ENCODE measurements at places on chromosomes 1 and 21.

DNA sequence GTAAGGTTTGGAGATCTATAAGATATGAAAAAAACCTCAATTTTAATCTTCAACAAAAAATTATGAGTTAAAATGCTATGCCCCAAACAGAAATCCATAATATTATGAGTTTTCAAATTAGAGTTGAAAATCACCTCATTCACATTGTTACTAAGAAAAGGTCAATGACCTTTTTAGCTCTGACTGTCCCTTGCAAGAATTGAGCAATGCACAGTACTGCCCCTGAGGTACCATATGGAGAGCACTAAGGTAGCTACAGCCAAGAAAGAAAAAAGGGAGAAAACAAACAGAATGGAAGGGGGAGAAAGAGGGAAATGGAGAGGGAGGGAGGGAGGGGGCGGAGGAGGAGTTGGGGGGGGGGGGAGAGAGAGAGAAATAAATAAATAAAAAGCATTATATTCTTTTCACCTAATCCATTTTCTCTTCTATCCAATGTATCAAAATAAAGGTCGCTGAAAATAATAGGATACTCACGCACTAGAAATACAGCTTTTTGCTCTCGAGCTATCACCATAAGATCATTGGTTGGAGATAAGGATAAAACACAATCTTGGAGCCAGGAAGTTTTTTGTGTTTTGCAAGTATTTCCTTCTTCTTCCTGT, 58.8 kb downstream of the RAB3GAP2 start:
- DNase-seq, result no peak

DNA sequence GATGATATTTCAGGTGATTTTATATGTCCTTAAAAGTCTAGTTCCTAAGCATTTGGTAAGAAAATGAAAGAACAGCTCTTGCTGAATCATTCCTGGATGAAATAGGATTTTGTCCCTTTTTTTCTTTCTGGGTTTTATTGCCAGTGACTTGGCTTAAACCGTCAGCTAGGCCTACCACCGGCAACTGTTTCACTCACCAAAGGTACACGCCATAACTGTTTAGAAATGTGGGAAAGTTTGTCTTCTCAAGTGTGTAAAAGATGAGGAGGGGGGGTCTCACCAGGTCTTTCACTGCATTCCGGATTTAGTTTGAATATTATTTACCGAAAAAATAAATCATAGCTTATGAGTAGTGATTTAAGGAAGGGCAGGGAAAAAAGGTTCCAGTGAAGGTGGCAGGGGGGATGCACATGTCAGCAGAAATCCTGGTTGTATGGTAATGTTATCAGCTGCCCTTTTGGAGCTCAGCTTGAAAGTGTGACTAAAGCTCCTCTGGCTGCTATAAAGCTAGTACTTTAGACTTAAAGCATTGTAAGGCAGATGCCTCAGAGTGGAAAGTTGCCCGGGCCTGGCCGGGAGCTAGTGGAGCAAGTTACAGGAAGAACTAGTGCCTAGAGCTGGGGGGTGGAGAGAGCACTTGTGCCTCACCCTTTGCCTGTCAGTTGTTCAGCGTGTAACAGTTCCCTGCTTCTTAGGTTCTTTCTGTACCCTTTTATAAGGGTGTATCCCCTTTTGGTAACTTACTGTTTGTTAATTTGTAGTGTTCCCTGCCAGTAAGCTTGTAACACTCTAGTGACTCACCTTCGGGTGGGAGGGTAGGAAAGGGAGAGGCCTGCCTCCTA, 3.1 kb downstream of the ATP1A1 start:
- peak; percentile 70 for DNase-seq

GRCh38 chr21:45334591-45335081, 46.9 kb upstream of the POFUT2 start:
- DNase-seq, result no peak

DNA sequence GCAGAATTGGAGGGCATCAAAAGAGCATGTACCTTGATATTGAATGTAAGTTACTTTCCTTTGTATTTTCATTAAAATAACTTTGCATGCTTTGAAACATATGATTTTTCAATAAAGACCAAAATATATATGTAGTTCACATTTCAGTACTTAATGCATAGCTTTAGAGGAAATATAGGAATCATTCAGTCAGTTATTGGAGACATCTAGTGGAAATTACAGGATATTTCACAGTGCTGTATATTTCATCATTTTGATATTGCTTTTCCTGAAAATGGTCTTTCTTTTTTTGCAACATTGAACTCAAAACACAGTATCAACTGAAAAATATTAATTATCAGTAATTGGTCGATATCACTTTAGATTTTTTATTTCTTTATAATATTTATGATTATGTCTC, 375.8 kb downstream of the NCAM2 start:
- no peak for DNase-seq

- no peak for DNase-seq
Measured at GRCh38 chr1:167981933-167982332, 45.1 kb upstream of the MPC2 start.

- DNase-seq, result peak; percentile 74
Measured at GRCh38 chr1:2548068-2548589, 8.0 kb upstream of the TNFRSF14 start.

- DNase-seq, result no peak
Measured at GRCh38 chr1:103129796-103130195, 21.5 kb upstream of the COL11A1 start.

DNA sequence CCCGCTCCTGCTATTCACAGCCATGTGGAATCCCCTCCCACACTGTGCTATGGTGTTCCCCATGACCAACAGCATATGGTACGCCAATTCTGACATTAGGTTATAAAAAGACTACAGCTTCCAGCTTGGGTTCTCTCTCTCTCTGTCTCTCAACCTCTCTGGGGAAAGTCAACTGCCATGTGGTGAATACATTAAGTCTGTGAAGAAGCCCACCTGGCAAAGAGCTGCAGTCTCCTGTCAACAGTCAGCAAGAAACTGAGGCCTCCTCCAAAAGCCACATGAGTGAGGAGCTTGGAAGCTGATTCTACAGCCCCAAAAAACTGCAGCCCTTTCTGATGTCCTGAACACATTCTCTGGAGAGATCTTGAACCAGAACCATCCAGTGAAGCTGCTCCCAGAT, 25.0 kb upstream of the LRRC38 start:
- no peak for DNase-seq

- DNase-seq, result no peak
Measured at GRCh38 chr21:23579573-23579972, 2027.7 kb downstream of the MRPL39 start.

GRCh38 chr1:91564888-91565701, 64.4 kb downstream of the CDC7 start:
- DNase-seq, result no peak

GRCh38 chr21:42575111-42575510, 61.5 kb downstream of the SLC37A1 start:
- DNase-seq, result no peak

GRCh38 chr21:14675774-14676530, 129.8 kb upstream of the SAMSN1 start:
- DNase-seq, result no peak

DNA sequence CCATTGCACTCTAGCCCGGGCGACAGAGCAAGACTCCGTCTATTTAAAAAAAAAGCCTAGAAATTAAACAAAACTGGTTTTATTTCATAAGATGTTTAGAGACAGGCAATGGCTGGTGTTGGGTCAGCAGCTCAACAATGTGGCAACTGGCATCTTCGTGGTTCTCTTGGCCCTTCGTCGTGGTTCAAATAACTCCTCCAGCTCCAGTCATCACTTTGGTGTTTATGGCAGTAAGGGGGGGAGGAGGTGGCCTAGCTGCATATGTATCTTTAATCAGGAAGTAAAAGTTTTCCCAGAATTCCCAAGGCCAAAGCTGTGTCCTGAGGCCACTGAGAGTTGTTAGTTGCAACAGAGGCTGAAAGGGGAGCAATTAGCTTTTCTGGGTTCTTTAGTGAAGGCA, 13.0 kb upstream of the LTN1 start:
- no peak for DNase-seq

DNA sequence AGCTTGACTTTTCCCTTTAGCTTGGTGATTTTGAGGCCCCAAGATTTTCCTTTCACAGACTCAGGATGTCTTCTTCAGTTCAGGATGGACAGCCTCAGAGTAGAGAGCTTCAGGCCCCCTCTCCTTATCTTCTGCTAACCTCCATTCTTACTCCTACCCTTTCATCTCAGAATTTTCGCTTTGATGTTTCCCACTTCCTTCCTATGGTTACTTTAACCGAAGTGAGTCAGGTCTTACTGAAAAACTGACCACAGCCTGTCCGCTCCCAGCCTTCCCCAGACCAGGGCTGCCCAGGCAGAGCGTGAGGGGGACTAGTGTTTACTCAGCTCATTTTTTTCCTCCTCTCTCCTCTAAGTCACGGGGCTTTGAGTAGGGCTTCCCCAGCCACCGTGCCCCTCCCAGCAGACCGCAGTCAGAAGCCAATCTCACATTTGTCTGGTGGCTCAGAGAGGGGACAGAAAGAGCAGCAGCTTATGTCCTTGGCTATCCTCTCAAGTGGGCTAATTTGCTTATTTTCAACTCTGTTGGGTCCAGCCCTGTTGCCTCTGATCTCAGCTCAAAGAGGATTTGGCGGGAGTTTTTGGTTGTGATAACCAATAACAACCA, 4.2 kb upstream of the IL19 start:
- DNase-seq, result no peak

DNA sequence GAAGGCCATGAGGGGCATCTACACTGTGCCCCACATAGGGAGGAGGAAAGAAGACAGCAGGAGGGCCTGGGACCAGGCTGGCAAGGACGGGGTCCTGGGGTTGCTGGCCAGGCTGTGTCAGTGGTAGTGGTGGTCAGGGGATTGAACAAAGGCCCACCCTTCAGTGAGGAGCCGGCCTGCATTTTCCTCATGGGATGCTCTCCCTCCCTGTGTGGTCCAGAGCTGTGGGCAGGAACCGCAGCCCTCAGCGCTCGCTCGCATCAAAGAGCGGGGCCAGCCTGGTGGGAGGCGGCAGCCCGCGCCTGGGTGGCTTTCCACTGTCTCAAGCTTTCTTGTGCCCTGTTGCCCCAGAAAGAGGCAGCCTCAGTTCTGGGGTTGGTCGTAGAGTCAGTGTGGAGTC, 24.8 kb downstream of the LHX4 start:
- no peak for DNase-seq

DNA sequence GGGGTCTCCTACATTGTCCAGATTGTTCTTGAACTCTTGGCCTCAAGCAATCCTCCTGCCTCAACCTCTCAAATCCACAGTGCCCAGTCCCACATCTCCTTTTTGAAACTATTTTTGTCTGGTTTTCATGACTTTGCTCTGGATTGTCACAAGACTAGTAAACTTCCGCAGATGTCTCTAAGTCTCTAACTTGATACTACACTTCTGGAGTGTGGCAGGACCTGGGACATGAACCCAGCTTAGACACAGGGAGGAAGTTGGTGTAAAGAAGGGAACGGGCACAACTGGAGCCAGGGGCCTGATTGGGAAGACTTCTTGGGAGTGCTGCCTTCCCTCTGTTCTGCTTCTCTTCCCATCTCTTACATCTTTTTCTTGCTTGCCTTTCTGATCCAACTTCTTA, 16.2 kb upstream of the DISC1 start:
- DNase-seq, result no peak

GRCh38 chr1:92487078-92487605, 417 bp upstream of the GFI1 start:
- DNase-seq, result no peak

DNA sequence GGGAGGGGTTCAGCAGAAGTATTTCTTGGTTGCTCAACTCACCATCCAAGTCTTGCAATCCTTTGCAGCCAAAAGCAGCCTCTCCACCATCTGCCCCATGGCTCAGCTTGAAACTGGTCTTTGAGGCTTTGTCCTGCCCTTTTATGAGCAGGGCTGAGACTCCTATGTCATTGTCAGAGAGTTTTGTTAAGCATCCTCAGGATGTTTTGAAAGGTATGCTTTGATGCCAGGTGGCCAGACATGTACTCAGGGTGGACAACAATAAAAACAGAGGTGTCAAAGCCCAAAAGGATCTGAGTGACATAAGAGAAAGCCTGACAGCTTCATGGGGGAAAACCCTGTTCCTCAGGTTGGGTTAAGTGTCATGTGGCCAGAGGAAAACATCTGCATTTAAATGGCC, 310.5 kb downstream of the PRDM2 start:
- no peak for DNase-seq

GRCh38 chr1:213138892-213139291, 87.9 kb downstream of the RPS6KC1 start:
- DNase-seq, result no peak

- DNase-seq, result no peak
Measured at GRCh38 chr1:48236716-48237470, 14.4 kb downstream of the SLC5A9 start.

- DNase-seq, result no peak
Measured at GRCh38 chr1:218575856-218576255, 230.7 kb downstream of the TGFB2 start.

GRCh38 chr1:71490432-71490831, 409.6 kb upstream of the ZRANB2 start:
- no peak for DNase-seq

DNA sequence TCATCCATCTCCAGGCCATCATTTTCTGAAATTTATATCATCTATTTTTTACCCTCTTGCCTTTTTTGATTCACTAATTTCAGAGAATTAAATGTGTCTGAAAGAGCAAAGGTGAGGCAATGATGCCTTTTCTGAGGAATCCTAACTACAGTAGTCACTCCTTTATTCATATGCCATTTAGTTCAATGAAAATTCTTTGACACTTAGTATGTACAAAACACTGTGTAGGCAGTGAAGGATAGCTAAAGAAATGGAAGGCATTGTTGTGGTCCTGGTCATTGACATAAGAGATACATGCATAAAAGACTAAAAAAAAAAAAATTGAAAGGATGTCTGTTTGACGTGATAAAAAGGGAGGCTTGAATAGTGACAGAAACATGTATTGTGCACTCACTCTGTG, 171.9 kb upstream of the BEND5 start:
- DNase-seq, result no peak

DNA sequence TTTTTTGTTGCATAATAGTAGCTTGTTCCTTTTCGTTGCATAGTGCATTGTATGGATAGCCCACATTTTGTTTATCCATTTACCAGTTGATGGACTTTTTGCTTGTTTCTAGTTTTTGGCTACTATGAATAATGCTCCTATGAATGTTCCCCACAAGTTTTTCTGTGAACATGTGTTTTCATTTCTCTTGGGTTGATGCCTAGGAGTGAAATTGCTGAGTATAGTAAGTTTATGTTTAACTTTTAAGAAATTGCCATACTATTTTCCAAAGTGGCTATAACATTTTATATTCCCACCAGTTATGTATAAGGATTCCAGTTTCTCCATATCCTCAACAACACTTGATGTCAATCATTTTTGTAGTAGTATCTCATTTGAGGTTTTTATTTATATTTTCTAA, 84.8 kb upstream of the CACYBP start:
- DNase-seq, result no peak

- no peak for DNase-seq
Measured at GRCh38 chr1:64112281-64112680, 91.1 kb upstream of the UBE2U start.

DNA sequence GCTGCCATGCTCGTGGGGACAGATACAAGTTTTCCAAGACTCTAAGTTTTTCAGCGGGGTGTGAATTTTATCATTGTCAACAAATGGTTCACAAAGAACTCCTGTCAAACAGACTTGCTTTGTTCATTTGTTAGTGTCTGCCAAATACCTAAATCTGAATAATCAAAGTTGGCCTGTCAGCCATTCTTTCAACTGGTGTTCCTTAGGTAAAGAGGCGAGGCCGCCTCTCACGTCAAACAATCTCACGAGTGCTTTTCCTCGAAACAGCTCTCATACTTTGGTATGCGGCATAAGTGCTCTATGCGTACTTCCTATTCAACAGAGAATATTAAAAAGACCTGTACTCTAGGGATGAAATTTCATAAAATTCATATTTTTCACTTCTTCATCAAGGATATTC, 51.4 kb upstream of the KANK4 start:
- no peak for DNase-seq

Data from nucleus accumbens (tissue), 56 donors.